ENCODE measurements at places on chromosomes 4 and X. TPM values are rescaled to one million over a fixed set of nuclear protein-coding genes. Genes with fewer than 3 reads are reported as not detected.

KLKB1 gene
- 0.08 TPM for polyA plus RNA-seq

UBA1 gene
- 192 TPM for polyA plus RNA-seq

USP17L30 gene
- not detected for polyA plus RNA-seq

PFKFB1 gene
- polyA plus RNA-seq, result 0.04 TPM

USP26 gene
- polyA plus RNA-seq, result not detected

SCML2 gene
- polyA plus RNA-seq, result 8.6 TPM

HMGN5 gene
- 3.9 TPM for polyA plus RNA-seq

NAT8L gene
- polyA plus RNA-seq, result 8.2 TPM

PPP1R2C gene
- polyA plus RNA-seq, result not detected

MSANTD1 gene
- 0.17 TPM for polyA plus RNA-seq

C4orf54 gene
- not detected for polyA plus RNA-seq

DOCK11 gene
- 5.9 TPM for polyA plus RNA-seq

KLHL2 gene
- 13.6 TPM for polyA plus RNA-seq

ADGRL3 gene
- polyA plus RNA-seq, result 0.05 TPM

F11 gene
- polyA plus RNA-seq, result not detected

NEK1 gene
- 3.6 TPM for polyA plus RNA-seq

XAGE1B gene
- polyA plus RNA-seq, result 194 TPM

GNRHR gene
- polyA plus RNA-seq, result not detected

CT45A10 gene
- not detected for polyA plus RNA-seq
